Hypothalamus (tissue), 51 donors: ENCODE measurements at places on chromosomes 11 and 22.

DNA sequence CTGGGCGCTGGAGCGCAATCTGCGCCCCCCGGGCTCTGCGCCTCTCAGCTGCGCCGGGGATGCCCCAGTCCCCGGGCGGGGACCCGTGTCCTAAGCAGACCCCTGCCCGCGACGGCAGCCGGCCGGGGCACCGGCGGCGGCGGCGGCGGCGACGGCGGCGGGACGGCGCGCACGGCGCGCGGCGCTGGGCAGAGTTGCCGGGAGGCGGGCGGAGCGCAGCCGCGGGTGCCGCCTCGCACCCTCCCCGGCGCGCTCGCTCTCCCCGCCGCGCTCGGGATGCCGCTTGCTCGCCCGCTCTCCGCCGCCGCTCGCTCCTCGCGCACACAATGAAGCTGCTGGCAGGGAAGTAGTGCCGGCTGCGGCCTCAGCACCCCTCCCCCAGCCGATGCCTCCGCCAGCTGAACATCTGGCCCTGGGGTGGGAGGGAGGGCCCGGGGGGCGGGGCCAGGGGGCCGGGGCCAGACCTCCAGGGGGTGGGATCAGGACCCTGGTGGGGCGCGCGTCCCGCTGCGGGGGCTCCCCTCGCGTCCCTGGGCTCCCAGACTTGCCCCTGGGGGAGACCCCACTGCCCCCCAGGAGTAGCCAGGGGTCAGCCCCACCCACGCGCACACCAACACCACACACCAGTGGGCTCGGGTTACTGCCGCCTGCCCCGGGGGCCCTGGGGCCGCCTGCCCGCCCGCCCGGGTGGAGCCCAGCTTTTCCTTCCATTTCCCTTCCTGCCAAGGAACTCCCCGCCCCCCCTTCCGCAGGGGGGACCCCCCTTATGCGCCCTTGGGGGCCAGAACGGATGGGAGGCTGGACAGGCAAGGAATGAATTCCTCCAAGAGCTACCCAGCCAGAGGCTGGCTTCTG, at the start of gene RCOR2:
Gene RCOR2, minus strand, starts transcription at position 328 of the 855 bp plus-strand sequence. CDS start 708 bp downstream, outside the sequence.
- DNase-seq: peak; percentile 87

DNA sequence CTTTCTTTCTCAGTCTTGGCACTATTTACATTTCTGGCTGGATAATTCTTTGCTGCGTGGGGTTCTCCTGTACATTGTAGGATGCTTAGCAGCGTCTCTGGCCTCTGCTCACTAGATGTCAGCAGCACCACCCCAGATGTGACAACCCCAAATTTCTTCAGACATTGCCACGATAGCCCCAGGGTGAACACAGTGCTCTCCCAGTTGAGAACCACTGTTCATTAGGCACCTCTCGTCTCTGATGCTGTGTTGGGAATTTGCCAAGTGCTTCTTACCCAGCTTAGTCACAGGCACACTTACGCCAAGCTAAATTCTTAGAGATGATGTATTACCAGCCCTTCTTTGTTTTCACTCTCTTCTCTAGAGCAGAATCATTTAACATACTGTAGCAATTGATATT, 9.4 kb downstream of the TRIM6 start:
- no peak for DNase-seq

- DNase-seq: no peak
Measured at GRCh38 chr11:33560729-33561128, 139.9 kb downstream of the C11orf91 start.

DNA sequence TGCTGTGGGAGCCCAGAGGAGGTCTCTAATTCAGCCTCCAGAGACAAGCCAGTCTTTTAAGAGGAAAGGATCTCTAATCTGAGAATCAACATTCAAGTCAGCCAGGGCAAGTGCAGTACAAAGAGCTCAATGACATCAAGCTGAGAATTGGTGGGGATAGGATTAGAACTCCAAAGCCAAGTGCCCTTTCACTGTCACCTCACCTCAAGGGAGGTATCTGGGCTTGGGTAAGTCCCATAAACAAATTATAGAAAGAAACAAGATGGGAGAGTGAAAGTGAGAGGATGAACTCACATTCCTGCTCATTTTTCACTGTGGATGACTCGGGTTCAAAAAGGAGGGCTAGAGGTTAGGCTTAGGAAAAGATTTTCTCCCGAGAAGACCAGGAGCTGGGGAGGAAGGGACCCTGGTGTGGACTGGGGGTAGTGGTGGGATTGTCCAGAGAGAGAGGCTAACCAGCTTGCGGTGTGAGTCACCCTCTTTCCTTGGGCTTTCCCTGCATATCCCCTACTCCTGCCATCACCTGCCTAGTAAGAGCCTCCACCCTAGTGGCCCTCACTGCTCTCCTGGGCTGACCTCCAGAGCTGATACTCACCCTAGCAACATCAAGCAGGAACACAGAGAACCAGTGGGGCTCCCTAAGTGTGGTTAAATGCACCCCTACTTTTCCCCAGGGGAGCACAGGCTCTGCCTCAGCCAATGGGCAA, 70.4 kb downstream of the RRM1 start:
- no peak for DNase-seq

DNA sequence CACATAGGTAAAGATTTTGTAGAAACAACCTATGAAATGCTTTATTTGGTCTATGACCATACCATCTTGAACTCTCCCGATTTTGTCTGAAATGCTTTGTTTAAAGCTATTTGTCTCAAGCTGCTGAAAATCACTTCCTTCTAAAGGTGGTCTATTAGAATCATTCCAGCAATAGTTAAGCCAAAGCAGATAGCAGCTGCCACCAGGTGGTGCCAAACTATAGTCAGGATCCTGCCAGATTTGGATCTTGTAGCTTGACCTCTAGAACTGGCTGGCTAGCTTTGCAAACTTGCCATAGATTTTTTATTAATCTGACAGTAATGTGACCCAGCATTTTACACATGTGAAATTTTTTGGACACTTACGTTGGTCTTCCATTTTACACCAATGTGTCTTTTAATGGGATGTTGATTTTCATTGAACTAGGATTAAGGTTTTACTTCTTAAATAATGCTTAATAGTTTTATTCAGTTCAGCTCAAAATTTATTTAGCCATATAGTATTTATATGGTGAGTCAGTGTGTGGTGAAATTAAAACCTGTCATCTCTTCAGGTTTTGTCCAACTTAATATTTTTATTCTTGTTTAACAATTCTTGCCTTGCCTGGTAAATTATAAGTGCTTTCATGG, 19.7 kb downstream of the CTR9 start:
- no peak for DNase-seq

DNA sequence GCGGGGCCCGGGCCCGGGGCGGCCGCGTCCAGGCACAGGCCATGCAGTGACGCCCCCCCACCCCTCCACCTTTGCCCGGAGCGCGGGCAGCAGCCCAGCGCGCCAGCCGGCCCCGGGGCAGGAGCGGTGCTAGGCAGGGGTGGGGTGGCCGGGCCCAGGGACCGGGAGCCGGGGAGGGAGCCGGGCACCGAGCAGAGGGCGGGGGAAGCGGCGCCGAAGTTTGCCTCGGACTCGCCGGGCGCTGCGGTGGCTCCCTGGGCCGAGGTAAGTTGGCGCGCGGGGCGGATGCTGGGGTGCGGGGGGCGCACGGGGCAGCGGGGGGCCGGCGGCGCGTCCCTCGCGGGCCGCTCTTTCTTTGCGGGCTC, 332 bp downstream of the TEAD1 start:
- DNase-seq: no peak

DNA sequence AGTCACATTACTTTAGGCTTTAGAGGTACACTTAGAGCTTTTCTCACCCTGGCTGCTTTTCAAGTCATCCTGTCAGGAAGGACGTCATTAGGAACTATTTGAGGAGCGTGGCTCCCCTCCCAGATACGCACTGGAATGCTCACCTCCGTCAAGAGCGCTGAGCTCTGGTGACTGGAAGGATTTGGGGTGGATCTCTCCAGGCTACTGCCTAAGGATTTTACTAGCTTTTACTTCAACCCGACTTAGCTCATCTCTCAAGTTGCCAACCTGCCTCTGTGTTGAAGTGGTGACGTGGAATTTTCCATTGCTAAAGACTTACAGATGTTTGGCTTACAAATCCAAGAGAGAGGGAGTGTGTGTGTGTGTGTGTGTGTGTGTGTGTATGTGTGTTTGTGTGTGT, 355.3 kb upstream of the CCDC90B start:
- DNase-seq: no peak

- DNase-seq: no peak
Measured at GRCh38 chr11:73667891-73668290, 21.5 kb downstream of the PLEKHB1 start.

- no peak for DNase-seq
Measured at GRCh38 chr11:47928426-47928825, 51.9 kb upstream of the PTPRJ start.

DNA sequence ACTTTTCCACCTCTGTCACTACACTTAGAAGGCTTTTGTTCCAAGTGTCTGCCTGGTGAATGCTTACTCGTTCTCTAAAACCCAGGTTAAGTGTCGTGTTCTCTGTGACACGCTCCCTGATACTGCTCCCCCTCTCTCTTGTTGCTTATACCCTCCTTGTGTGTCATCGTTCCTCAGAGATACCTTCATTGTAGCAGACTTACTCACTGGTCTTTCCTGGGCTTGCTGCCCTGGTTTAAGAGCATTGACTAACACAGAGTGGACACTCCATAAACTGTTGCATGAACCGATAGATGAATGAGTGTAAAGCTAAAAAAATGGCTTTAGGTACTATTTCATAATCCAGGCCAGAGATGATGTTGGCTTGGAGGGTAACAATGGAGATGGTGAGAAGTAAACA, 171.3 kb downstream of the GRIK4 start:
- DNase-seq: no peak

DNA sequence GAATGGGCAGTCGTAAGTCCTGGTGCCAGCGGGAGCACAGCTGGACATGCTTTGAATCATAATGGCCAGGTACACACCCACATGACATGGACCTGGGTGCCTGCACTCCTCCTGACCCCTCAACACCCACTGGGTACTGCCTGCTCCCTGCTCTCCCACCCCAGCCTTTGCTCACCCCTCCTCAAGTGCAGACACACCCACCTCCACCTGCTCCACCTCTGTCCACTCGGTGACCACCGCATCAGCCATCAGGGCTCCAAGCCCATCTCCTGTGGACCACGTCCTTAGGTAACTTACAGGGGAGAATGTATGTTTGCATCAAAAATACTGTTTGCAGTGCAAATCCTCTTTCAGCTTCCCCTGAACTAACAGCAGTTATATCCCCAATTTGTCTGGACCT, 214.6 kb downstream of the BRD1 start:
- no peak for DNase-seq

GRCh38 chr11:57426439-57426928, 437 bp downstream of the SLC43A3 start:
- no peak for DNase-seq

GRCh38 chr11:112558691-112559090, 298.0 kb upstream of the PLET1 start:
- no peak for DNase-seq

DNA sequence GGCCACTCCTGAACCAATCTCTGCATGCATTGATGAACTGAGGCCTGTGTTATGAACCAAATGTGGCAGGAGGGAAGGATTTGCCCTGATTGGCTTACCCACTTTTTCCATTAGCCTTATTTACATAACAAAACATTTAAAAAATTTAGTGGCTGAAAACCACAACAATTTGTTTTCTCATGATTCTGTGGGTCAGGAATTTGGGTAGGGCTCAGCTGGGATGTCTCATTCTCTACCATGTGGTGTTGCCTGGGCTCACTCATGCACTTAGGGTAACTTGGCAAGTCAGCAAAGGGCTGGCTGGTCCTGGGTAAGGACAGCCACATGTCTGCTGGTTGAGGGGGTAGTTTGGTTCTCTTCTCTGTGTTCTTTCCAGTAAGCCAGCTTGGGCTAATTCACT, 35.1 kb upstream of the CYP2R1 start:
- no peak for DNase-seq

- no peak for DNase-seq
Measured at GRCh38 chr22:49973018-49973961, 12.7 kb downstream of the PIM3 start.

DNA sequence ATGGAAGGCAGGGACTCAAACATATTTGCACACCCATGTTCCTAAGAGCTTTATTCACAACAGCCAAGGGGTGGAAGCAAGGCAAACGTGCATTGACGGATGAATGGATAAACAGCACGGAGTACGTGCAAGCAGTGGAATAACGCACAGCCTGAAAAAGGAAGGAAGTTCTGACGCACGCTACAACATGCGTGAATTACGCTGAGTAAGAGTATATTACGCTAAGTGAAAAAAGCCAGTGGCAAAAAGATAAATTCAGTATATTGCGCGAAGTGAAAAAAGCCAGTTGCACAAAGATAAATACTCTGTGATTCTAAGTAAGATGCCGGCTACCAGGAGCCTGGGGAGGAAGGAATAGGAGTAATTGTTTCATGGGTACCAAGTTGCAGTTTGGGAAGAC, 19.5 kb downstream of the PHF21B start:
- DNase-seq: no peak

- no peak for DNase-seq
Measured at GRCh38 chr11:76577921-76578653, 92.5 kb downstream of the LRRC32 start.

GRCh38 chr11:134155946-134156865, 67.6 kb downstream of the NCAPD3 start:
- no peak for DNase-seq

DNA sequence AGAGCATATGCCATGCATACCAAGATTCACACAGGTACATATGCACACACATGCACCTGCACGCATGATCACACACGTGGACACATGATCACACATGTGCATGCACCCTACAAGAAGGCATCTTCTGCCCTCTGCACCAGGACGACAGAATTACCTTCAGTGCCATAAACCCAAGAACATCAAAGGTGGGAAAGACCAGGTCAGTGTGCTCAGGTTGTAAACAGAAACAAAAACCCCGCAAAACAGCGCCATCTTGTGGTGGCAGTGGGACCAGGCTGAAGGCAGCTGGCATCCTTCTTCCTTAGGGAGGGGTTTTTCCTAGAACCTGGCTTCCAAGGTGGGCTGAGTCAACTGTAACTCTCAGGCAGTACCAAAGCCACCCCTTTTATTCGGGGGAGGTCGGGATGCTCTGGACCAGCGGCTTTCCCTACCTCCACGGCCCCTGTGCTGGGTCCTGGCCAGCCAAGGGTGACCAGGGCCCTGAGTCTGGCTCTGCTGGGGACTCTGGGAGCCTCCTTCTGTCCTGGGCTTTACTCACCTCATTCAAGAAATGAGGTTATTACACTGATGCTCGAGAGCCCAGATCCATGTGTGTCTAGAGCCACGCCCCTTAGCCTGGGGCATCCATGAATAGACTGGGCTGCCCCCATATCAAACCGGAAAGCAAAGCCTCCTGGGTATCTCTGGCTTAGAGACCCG, 69.4 kb upstream of the FGF3 start:
- peak; percentile 34 for DNase-seq

DNA sequence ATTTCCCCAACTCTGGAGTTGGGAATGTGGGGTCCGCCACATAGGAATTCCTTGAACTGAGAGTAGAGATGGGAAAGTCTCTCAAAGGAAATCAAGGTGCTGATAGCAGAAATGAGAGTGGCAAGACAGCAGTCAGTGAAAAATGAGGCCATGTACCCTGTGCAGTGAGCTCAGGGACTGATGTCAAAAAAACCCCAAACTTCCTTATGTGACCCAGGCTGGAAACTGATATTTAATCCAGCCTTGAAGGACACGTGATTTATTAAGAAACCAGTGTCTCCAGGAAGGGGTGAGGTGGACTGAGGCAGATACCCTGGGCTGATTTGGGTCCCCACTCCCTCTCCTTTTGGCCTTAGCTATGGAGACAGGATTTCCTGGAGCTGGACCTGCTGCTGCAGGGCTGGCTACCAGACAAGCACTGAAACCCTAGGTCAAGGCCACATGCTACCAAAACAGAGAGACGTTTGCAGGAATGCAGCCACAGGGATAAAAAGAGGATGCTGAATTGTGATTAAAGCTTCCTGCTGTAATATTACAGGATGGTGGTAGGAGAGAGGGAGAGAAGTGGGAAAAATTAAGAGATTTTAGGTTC, 25.3 kb upstream of the FCHSD2 start:
- DNase-seq: no peak
